ENCODE measurements at places on chromosomes 2 and 18.

DNA sequence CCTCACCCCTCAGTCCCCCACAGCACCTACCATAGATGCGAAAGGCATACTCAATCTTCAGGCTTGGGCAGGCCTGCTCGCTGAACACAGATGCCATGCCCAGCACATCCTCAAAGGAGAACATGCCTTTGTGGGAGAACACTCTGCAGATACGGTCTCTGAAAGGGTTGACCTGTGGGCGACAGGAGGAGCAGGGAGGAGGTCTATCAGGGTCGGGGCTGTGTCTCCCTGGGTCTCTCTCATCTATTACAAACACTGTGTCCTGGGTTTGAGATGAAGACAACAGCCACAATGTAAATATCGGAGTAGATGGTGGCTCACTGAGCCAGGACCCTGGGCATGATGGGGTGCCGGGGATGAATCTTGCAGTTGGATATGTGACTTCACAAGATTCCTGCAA, 46.0 kb downstream of the CIB4 start:
- no peak for DNase-seq

- no peak for DNase-seq
Measured at GRCh38 chr2:73285159-73285739, 971 bp upstream of the FBXO41 start.

GRCh38 chr2:114553027-114553426, 110.6 kb downstream of the DPP10 start:
- no peak for DNase-seq

- DNase-seq = no peak
Measured at GRCh38 chr2:168136392-168136977, 110.9 kb downstream of the STK39 start.

- no peak for DNase-seq
Measured at GRCh38 chr2:151395509-151396374, 14.0 kb upstream of the RIF1 start.

DNA sequence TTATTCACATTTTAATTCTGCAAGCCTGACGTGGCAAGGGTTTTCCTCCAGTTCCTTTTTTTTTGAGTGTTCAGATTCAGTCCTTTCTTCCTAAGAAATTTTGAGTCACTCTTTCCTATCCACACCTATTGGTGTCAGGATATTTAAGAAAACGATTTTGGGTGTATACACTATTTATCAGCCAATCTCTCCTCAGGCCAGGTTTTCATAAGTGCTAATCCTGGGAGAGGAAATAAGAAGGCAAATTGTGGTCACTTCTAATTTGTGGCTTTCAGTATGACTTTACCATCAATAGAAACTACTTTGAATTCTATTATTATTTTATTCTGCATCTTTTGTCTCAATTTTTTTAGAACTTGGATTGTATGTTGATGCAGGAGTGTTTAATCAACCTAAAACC, 174.4 kb downstream of the DSEL start:
- no peak for DNase-seq

DNA sequence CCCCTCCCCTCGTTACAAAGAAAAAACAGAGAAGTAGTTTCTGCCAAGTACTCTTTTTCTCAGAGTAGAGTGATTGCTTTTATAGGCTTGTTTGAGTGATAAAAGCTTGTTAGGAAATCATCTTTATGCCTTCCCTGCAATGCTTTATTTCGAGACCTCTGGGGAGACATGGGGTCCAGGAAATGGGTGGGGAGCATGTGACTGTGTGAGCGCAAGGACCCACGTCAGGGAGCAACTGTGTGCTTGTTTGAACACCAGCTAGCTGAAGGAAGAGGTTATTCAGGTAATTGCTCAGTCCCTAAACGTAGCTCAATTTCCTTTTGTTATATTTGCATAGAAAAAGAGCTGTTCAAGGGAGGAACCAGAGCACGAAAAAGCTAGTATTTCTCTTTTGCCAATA, 187.3 kb downstream of the FAM210A start:
- DNase-seq = no peak

GRCh38 chr2:39510140-39510539, 73.1 kb upstream of the MAP4K3 start:
- DNase-seq = no peak

- DNase-seq = no peak
Measured at GRCh38 chr18:58788971-58789875, 75.5 kb upstream of the ZNF532 start.

GRCh38 chr2:168852481-168852880, 37.7 kb downstream of the SPC25 start:
- no peak for DNase-seq

DNA sequence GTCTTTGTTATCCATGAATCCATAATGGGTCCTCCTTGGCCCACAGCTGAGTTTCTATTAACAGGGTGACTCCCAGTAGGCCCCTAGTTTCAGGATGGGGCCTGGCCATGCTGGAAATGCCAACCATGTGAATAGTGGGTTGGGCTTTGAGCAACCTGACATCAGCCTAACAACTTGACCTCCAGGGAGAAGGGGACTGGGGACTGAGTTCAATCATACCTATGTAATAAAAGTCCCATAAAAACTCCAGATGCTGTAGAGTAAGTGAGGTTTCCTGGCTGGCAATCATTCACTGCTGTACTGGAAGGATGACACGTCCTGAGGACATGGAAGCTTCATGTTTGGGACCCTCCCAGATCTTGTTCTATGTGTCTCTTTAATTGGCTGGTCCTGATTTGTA, 7.9 kb downstream of the REV1 start:
- no peak for DNase-seq

DNA sequence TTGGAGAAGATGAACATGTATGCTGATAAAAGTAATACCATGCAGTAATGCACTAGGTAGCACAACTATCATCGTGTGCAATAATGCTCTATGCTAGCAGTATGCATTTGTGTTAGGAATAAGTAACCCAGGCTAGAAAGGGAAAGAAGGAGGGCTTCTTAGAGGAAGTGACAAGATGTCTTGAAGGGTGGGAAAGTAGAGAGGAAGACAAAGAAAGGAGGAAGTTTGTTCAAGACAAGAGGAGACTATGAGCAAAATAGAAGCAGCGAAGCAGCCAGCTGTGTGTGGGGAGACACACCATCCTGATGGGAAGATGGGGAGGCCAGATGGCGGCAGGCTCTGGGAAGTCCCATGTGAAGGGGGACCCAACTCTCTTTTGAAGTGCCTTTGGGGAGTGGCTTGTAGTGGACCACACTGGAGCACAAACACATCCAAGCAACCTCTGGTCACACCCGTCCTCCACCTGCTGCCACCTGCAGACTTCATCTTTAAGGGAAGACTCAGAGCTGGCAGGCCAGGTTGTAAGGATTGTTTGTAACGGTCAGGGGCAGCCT, 39.9 kb upstream of the INHBB start:
- DNase-seq = no peak

- no peak for DNase-seq
Measured at GRCh38 chr2:86300496-86300895, 36.9 kb downstream of the REEP1 start.

- no peak for DNase-seq
Measured at GRCh38 chr2:237717366-237718276, 81.0 kb upstream of the RBM44 start.

- DNase-seq = no peak
Measured at GRCh38 chr2:210428393-210429179, 48.0 kb downstream of the LANCL1 start.

GRCh38 chr2:10165282-10165681, 42.7 kb downstream of the RRM2 start:
- DNase-seq = no peak

GRCh38 chr2:124879640-124880039, 854.6 kb downstream of the CNTNAP5 start:
- no peak for DNase-seq

DNA sequence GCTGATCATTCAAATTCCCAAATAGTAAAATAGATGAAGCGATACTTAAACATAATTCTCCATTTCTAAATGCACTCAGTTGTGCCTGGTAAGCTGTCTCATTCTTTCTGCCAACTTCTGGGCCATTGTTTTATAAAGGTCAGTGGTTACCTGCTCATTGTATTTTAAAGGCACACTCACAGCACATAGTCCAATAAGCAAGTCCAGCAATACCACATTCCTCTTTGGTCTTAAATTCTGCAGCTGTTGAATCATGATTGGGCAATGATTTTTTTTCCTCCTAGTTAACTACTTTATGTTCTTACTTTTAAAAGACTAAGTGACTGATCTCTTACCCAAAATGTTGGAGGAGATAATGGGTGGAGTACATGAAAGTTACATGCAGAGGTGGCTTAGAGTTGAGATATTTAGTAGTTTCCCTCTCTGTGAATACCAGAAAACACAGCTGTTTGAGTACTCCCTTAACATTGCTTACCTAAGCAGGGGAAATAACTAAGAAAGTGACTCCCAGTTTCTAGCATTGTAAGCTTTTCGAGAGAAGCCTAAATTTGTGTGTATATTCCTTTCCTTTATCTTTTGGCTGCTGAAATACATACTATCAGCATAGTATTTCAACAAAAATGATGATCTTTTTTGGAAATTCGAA, 220.7 kb downstream of the CAMKMT start:
- DNase-seq = no peak

DNA sequence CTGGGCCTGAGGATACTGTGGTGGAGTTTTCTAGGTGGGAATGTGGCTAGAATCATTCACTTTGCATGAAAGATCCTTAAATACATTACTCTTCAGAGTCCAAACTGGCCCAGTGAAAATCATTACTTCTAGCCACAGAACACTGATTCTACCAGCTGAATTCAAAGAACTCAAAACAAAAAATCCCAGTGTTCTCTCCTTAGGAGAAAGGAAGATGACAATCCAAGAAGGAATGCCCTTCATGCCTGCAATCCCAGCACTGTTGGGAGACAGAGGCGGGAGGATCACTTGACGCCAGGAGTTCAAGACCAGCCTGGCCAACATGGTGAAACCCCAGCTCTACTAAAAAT, 35.2 kb downstream of the FAM228A start:
- no peak for DNase-seq

DNA sequence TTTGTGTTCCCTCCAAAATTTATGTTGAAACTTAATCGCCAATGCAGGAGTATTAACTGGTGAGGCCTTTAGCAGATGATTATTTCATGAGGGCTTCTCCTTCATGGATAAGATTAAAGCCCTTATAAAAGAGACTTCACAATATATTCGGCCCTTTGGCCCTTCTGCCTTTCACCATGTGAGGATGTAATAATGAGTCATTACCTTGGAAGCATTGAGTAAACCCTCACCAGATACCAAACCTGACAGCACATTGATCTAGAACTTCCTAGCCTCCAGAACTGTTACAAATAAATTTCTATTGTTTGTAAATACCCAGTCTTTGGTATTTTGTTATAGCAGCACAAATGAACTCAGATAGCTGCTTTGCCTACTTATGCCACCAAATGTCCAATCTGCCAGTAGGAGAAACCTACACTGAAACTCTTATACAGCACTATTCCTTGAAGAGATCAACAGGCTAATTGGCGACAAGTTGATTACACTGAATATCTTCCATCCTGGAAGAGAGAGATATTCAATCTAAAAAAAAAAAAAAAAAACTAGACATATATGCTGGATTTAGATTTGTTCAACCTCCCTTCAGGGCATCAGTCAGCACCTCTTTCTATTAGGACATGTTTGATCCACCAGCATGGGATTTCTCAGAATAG, 125.9 kb upstream of the COL5A2 start:
- DNase-seq = no peak

DNA sequence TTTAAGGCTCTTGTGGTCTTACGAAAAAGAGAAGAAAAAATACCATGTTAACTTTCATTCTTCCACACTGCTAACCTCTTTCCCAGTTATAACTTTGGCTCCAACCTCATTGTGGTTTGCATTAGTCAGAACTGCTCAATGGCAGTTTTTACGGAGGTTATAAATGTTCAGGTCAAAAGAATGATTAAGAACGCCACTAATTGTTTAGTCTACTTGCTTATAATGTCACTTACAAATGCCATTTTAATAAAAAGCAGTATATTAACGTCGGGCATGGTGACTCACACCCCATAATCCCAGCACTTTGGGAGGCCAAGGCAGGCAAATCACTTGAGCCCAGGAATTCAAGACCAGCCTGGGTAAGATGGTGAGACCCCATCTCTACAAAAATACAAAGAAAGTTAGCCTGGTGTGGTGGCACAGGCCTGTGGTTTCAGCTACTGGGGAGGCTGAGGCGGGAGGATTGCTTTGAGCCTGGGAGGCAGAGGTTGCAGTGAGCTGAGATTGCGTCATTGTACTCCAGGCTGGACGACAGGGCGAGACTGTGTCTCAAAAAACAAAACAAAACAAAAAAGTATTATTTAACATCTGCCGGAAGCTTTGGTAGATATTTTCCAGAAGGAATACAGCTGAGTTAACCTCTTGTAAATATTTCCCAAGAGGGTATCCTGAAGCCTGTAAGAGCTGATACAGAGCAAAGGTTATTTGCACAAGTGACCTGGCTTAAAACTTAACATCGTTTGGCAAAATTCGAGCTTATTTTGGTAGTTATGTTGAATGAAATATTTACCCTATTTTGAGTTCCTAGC, 5.1 kb downstream of the AGPS start:
- no peak for DNase-seq

- no peak for DNase-seq
Measured at GRCh38 chr2:229162015-229162414, 109.1 kb downstream of the PID1 start.

DNA sequence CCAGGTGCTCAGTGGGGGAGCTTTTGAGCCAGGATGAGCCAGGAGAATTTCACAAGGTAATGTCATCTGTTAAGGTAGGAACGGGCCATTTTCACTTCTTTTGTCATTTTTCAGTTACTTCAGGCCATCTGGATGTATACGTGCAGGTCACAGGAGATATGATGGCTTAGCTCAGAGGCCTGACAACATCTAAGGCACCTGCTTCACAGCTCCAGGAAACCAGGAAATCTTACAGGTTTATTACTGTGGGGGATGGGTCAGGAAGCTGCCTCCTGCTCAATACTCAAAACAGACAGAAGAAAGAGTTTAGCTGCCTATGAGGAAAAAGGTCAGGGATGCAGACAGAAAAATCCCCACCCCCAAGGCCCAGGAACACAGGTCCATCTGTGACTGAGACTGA, 364.3 kb upstream of the LRP1B start:
- no peak for DNase-seq

GRCh38 chr18:13139885-13140450, 78.6 kb upstream of the LDLRAD4 start:
- DNase-seq = no peak

- no peak for DNase-seq
Measured at GRCh38 chr2:216880509-216881184, 20.8 kb upstream of the TNP1 start.
